ENCODE measurements at places on chromosomes 2 and 18.
A peak's percentile ranks its signal among the peaks of the same experiment; 100 is the strongest.

DNA sequence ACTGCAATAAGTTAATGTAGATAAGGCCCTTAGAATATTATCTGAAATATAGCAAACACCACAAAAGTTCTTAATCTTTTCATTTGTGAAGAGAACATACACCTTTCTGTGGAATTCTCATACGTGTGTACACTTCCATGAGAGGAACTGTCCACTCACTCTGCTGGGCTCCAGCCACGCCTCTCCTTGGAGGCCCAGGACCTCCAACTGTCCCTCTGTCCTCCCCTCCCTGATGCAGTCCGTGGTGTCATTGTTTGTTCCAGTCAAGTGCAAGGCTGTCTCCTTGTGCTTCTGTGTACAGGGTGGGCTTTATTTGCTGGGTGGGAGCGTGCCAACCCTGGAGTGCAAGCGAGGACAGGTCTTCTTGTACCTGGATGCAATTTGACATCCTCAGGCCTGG is 8.7 kb downstream of the RAB12 start:
- no peak for DNase-seq

GRCh38 chr18:59420244-59420643 is 61.2 kb upstream of the LMAN1 start:
- DNase-seq = no peak

GRCh38 chr2:73930386-73930785 is 3.7 kb downstream of the DGUOK start:
- no peak for DNase-seq

GRCh38 chr2:237563816-237564215 is 2.6 kb upstream of the PRLH start:
- DNase-seq = no peak

- DNase-seq = no peak
Observed at GRCh38 chr2:104834431-104835153, 19.3 kb upstream of the POU3F3 start.

DNA sequence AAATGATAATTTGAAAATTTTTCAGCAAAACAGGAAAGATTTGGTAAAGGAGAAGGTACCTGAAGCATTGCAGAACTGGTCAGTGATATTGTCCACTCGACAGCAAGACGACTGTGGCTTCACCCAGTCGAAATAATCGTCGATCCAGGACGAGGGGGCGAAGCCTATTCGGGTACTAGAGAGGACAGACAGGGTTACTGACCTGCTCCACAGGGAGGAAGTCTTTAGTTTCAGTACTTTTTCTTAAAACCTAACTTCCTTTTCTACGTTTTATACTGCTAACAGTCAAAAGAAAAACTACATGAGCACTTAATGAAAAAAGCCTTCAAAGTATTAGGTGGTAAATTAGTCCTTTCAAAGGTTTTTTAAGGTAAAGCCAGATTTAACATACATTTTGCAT is 36.0 kb downstream of the RMC1 start:
- no peak for DNase-seq

GRCh38 chr2:173023718-173024117 is 51.9 kb upstream of the MAP3K20 start:
- no peak for DNase-seq

- DNase-seq = no peak
Observed at GRCh38 chr18:27860701-27861107, 316.2 kb downstream of the CDH2 start.

DNA sequence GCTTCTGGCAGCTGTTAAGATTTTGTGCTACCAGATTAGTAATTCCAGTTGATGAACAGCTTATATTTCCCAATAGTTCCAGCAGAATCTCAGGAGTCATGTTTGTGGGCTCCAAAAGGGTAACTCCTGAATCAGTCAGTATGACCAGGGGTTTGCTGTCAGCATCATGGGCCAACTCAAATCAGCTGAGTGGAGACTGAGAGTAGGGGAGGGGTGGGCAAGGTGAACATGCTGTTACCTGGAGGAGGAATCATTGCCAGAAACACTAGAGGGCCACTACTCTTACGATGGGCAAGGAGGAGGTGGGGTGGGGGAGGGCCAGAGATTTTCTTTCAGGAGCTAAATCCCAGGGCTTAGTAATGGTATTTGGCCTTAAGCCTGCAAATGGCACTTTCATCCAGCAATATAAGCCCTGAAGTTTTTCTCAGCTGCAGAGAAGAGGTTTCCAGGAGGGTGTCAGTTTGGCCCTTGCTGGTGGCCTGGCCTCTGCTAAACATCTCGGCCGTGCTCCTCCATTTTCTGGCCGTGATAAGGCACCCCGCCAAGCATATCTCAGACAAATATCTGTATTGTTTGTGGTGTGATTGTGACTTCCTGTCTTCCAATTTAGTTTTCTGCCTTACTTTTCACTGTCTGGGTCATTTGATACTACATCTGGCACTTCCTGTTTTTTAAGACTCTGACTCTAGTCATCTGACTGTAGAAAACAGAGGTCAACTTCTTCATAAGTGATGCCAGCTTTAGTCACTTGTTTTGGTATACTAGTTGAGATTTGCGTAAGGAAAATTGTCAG is 120.5 kb upstream of the CXCR4 start:
- peak; percentile 38 for DNase-seq

- no peak for DNase-seq
Observed at GRCh38 chr18:9405130-9405529, 70.2 kb upstream of the RALBP1 start.

DNA sequence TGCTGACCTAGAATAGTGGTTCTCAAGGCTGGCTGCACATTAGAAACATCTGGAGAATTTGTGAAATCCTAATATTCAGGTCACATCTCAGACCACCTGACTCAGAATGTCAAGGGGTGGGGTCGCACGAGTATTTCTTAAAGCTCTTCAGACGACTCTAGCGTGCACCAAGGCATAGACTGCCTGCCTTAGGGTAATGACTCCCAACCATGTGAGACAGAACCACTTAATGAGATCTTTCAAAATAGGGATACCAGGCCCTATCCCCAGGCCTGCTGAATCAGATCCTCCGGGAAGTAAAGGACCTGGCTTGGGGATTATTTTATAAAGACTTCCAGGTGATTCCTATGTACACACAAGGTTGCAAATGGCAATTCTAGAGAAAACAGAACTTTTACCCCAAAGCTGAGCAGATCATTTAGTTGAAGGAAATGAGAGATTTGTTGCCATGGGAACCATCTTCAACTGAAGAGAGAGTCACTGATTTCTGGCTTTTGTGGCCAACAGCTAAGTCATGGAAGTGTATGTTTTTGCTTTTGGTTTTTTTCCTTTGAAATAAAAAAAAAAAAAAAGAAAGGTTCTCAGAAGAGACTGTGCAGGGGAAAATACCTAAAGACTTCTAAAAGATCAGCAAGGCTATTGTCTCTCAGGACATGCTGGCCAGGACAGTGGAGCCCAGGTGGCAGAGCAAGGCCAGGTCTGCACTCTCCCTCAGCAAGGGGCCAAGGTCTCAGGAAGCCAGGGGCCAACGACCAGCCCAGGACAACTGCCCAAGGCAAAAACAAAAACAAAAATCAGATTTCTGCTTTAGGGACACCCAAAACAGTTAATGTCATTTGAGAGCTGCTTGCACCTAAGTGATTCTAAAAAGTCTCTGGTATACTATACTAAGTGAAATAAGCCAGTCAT is 15.3 kb upstream of the LOXHD1 start:
- no peak for DNase-seq

- no peak for DNase-seq
Observed at GRCh38 chr2:44246840-44247369, 28.4 kb upstream of the SLC3A1 start.

GRCh38 chr18:11751341-11752115 is 62.5 kb downstream of the GNAL start:
- DNase-seq = no peak

DNA sequence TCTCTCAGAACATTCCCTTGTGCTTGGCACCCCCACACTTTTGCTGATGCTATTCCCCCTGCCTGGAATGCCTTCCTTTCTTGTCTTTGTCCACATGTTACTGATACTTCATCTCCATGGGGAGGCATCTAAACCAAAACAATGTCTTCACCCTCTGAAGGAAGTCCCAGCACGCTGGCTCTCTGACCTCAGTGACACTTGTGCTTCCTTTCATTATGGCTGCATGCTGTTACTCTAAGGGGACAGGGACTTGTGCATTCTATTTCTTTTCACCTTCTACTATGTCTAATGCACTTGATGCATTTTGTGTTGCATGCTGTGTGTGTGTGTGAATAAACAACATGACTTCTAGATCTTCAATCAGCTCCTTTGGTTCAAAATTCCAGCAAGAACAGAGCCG is 24.6 kb downstream of the EFR3B start:
- DNase-seq = no peak

DNA sequence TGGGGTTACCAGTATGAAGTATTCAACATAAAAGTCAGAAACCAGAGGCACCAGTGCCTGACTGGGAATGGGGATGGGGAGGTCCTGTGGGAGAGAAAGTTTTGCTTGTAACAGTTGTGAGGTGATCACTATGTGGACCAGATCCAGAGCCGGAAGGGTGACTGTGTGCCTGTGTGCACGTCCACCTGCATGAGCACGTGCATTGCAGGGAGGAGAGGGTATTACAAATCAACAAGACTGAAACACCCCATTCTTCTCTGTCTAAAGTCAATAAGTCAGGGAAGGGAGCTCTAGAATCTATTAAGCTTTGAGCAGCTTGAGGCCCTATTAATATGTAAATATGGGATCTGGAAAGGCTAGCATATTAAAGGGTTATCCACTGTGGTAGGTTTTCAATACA is 241.0 kb upstream of the ACVR2A start:
- DNase-seq = no peak

- no peak for DNase-seq
Observed at GRCh38 chr2:21381421-21381820, 257.7 kb downstream of the TDRD15 start.

GRCh38 chr2:54457323-54458023 is 1.3 kb downstream of the SPTBN1 start:
- DNase-seq = peak; percentile 14

DNA sequence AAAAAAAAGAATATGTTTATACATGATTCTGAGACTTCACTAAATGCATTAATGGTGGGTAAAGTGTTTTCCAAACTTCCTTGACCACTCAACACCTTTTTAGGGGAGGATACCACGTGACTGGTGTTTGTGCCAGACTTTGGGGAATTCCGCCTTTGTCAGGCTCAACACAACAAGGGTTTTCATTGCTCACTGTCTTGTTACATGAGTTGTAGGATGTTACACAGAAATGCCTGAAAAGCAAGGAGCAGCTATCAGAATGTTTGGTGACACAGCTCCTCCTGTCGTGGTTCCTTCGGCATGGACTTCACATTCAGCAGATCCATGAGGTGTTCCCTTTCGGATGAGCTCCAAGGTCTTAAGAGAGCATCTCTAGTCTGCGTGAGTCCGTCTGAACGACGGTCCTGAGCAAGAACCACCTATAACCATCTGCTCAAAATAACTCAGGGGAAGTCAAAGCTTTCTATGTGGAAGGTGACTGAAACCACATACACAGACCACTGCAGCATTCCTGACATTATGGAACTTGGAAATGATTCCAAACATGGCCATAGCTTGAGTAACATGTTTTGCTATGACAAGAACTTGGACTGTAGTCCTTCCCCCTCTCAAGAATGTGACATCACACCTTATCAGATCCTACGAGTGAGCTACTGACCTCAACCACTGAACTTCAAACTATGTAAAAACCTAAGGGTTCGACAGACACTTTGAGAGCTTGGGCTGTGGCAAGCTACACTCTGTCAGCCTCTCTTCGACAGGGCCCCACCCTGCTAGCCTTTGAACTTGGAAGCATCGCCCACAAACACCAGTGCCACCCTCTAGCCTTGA is 57.5 kb downstream of the MCFD2 start:
- no peak for DNase-seq

GRCh38 chr2:238134393-238134785 is 4.1 kb upstream of the KLHL30 start:
- DNase-seq = no peak

DNA sequence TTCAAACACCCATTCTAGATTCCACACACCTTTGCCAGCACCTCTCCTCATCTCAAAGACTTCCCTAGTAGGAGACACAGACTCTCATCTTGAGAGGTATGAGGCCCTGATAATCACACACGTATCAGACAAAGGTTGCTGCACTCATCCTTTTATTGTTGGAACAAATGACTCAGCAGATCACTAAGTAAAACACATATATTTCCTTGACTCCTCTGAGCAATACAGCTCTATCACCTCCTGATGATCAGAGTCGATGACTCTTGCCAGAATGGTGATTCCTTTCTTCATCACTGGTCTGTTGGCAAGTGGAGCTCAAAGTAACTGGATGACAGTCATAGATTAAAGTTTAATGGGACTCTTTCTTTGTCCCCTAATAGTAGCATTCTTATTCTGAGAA is 1049.2 kb upstream of the ZEB2 start:
- DNase-seq = no peak

DNA sequence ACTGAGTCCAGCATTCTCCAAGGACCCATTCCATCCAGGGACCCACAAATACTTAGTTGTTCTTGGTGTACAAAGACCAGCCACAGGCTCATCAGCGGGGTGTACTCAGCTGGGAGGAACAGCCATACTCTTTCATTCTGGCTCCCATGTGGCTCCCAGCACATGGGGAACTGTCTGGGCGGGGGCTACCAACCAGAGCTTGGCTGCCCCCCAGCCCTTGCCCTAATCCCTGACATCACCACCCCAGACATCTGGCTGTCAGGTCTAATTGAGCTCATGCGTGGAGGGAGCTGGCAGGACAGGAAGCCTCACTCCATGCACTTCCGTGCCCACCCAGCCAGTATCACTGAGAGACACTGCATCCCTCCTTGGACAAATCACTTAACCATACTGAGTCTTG is 283.6 kb downstream of the DYSF start:
- no peak for DNase-seq

GRCh38 chr18:13500227-13500865 is 226.0 kb downstream of the FAM210A start:
- no peak for DNase-seq

DNA sequence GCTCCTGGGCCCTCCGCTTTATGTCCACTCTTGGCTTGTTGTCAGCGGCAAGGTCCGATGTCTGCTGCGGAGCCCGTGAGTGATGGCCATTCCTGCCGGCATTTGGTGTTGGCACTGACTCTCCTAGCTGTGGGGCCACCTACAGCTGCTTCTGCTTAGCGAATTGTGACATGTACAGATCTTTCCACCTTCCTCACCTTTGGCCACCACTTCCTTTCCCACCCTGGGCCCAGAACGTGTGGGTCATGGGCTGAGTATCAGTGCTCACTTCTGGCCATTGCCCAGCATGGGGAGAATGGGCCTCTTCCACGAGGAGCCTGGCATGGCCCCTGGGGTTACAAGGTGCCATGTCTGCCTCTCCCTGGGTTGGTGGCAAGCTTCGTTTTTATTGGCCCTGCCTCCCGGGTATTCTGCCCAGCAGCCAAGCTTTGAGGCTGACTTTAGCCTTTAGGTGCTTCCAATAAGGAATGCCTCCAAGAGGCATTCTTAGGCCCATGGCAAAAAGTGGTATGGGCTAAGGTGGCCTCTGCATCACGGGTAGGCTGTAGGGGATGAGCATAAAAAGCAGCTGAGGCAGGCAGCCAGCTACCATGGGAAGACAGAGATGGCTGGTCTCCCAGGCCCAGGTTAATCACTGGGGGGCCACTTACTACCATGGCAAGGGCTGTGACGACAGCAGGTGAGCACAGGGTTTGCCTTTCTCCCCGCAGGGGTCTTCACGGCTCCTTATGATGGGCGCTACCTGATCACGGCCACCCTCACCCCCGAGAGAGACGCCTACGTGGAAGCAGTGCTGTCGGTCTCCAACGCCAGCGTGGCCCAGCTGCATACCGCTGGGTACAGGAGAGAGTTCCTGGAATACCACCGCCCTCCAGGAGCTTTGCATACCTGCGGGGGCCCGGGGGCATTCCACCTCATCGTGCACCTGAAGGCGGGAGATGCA is 65.8 kb downstream of the EMILIN2 start:
- no peak for DNase-seq

- DNase-seq = no peak
Observed at GRCh38 chr18:62788111-62788510, 72.8 kb downstream of the PHLPP1 start.
